Lower lobe of right lung (tissue), 2 donors: ENCODE measurements at places on chromosomes 7 and 10. TPM values are rescaled to one million over a fixed set of nuclear protein-coding genes. Genes with fewer than 3 reads are reported as not detected.

Gene HOXA6
- 4.6 TPM for total RNA-seq

DNA sequence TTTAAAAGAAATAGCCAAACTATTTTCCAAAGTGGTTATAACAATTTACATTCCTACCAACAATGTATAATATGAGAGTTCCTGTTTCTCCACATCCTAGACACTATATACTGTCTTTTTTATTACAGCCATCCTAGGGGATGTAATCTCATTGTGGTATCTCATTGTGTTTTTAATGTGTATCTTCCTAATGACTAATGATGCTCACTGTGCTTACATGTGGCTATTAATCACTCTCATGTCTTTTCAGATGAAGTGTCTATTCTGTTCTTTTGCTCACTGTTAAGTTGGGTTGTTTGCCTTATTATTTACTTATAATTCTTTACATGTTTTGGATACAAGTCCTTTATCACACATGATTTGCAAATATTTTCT is 71.8 kb downstream of the ZNF438 start:
- DNase-seq = no peak

DNA sequence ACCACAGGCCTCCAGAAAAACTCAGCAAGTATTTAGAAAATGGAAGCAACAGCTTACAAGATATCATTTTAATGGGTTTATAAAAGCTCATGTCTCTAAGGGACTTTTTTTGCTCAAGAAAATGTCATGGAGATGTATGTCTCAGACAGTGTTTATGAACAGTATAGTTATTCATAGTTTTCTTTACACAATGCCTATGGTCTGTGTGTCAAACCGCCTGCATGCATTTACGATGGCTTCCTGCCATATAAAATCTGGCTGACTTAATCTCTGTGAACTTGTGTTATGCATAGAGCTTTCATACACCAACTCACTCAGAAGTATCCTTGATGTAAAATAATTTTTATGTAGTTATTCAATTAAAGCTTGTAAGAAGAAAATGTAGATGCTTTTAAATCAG is 1314.2 kb upstream of the LRRTM3 start:
- no peak for DNase-seq

GRCh38 chr10:30559180-30559579 is 70.4 kb downstream of the LYZL2 start:
- no peak for DNase-seq

DNA sequence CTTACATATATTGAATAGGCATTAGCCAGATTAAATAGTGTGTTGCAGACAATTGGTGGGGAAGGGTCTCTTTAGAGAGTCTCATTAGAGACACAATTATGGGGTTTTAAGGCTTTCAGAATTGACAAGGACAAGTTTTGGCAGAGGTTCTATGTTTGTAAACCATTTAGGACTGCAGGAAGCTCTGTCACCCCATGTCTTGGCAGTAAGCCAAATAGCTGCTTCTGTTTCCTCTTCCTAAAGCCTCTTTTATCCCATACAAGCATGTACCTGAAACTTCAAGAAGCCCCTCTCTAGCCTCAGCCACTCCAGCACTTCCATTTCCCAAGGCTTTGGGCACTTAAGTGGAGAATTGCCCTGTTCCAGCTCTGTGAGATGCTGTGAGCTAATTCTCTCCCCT is 21.8 kb upstream of the LRRC4 start:
- DNase-seq = no peak

DNA sequence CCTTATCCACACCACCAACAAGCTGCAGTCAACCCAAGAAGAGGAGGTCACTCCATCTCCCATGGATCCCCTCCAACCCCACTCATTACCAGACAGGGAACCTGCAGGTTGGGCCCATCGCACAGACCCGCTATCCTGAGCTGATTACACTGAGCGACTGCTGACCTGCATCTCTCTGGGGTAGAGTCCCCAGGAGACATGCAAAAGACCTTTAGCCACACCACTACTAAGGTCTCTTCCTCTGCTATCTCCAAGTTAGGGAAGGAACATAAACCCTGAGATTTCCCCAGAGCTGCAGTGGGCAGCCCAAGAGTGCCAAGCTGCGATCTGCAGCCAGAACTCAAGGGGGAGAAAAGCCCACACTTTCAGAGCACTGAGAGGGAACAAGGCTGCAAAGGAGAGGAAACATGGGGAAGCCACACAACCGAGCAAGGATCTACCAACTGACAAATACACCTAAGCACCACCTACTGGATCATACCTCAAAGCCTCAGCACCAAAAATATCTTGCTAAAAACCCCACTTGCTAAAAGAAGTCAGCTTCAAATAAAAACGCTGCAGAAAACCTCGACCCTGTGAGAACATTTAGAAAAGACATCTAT is 298.2 kb downstream of the SORCS1 start:
- no peak for DNase-seq

DNA sequence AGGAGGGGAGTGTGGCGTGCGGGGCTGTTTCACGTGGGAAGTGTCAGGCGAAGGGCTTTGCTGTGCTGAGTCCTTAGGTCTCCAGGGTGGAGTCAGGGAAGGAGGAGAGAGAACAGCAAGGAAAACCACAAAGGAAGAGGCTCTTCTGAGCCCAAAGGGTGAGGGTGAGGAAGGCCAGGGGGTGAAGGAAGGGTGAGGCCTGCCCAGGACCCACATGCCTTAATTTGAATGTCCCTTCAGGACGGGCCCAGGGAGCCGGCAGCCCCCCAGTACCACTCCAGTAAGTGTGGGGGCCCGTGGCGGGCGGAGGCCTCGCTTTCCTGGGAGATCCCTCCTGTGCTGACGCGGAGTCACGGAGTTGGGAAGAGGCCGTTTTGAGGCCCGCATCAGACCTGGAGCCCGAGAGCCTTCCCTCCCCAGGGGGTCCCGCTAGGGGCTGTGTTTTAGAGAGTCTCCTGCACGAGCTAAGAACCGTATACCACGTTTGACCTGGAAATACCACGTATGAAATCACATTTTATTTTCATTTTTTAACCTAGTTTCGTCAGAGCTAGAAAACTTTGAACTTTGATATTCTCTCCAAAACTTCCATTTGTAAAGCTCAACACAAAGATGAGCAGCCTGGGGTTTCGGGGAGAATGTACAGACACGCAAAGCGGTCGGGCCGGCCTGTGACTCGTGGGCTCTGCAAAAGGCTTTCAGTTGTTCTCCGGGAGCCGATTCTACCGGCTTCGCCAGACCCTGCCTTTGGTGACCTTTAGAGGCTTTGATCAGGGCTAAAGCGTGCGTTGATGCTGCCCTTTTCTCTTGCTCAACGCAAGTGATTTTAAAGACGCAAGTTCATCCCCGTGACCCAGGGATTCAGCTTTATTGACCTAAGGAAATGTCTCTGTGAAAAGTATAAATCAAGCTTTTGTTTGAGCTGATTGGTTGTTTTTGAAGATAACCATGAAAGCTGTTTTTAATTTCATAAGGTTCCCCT is 23.6 kb upstream of the TTYH3 start:
- DNase-seq = no peak

DNA sequence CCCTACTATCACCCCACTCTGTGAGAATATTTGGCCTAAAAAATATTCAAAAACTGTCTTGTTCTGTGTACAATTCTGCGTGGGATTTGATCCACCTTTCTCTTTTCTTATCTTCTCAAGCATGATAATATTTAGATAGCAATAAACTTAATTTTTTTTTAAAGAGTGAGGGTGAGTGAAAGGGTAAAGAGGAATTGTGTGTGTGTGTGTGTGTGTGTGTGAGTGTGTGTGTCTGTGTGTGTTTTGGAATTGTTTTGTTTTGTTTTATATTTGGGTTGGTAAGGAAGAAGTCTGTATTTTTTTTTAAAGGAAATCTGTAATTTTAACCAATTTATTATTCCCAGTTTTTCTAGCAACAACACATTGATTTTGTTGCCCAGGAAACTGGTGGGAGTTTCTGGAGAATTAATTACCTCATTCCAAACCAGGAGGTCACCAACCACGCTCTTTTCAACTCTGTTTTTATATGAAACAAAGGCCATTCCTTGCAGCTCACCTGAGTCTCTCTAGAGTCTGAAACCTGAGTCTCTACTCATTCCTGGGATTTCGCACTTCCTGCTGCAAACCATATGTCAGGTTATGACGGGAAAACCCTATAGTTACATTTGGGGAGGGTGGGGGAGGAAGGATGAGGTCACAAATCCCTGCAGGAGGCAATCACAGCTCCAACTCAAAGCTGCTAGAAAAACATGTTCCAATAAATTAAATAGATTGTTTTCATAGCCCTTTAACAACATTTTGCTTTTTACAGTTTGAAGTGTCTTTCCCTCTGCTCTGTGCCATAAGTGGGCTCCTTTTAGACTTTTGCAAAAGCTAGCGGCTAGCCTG is 38.1 kb upstream of the XPNPEP1 start:
- no peak for DNase-seq

Gene SKIDA1
- total RNA-seq = 0.95 TPM

GRCh38 chr10:106133451-106133850 is 1031.1 kb downstream of the SORCS1 start:
- DNase-seq = no peak

GRCh38 chr10:10824591-10825148 is 193.0 kb upstream of the CELF2 start:
- DNase-seq = no peak

- no peak for DNase-seq
These were observed 680.2 kb downstream of the SUGCT start for GRCh38 chr7:40815022-40815421.

GRCh38 chr7:19009241-19009935 is 108.0 kb downstream of the TWIST1 start:
- no peak for DNase-seq

Gene TMEM176A
- 57.4 TPM for total RNA-seq

DNA sequence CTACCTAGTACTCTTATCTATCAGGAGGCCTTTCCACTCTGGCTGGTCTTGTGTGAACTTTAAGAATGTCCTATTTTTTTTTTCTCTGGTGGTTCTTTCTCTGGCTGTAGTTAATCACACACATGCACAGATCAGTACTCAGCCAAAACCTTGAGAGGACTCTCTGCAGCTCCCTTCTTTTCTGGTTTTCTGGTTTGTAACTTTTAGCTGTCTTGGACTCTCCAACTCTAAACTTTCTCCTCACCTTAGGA is 54.9 kb upstream of the HELLS start:
- no peak for DNase-seq

Gene RPEL1
- total RNA-seq = 0.30 TPM

- DNase-seq = no peak
These were observed 329.6 kb upstream of the NPVF start for GRCh38 chr7:25557930-25558329.

GRCh38 chr10:34198953-34199352 is 616.1 kb downstream of the PARD3 start:
- DNase-seq = no peak

- DNase-seq = no peak
These were observed 170.2 kb downstream of the PLXNA4 start for GRCh38 chr7:132406039-132406438.

Gene NKX2-3
- total RNA-seq = not detected

- peak; percentile 63 for DNase-seq
These were observed 1.8 kb downstream of the SMURF1 start for GRCh38 chr7:99141841-99142726.

Gene GIMAP5
- 31.9 TPM for total RNA-seq

Gene ARHGEF35
- total RNA-seq = 10.3 TPM

DNA sequence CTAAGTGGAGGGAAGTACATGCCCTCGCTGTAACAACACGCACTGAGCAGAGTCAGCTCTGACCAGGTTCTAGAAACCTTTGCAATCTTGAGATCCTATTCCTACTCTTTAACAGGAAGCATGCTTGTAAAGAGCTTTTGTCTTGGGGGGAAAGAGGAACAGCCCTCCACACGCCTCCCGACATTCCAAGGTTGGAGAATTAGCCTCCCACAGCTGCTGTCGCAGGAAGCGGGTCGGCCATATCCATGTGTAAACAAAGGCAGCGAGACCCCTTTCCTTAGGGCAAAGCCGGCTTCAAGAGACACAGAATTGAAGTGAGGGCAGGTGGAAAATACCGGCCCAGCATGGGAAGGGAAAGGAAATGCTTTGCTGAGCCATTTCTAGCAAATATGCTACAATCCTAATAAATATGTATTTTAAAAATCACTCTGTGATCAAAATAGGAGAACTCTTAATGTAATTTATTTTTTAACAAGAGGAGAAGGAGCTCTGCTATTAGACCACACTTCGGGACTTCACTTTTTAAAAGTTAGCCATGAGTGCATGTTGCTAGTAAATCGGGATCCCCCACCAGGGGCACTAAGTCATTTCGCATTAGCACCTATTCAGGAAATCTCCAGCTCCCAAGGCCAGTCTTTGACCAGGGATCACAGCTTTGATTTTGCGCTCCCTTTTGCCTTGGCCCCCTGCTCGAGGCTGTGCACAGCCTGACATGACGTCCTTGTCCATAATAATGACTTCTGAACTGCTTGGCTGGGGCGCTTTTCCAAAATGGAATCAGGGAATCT is 55.9 kb downstream of the FAM204A start:
- DNase-seq = no peak

GRCh38 chr7:20238754-20239324 is 21.7 kb upstream of the MACC1 start:
- DNase-seq = peak; percentile 79

DNA sequence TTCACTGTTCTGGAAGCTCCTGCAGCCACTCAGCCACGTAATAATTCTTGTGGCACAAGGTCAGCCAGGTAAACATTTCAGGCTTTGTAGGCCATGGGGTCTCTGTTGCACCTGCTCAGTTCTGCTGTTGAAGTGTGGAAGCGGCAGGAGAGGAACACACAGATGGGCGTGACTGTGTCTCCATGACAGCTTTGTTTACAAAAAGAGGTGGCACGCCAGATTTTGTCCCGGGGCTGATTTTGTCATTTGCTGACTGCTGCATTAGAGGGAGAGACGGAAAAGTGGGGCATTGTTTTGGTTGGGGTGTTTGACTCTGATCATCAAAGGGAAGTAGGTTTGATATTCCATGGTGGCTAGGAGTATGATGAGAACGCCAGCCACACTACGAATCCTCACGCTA is 103.1 kb downstream of the PRKAG2 start:
- no peak for DNase-seq

GRCh38 chr7:23514755-23515154 is 17.0 kb downstream of the TRA2A start:
- no peak for DNase-seq

Gene SEMA3D
- total RNA-seq = 8.0 TPM

Gene KNDC1
- 10.3 TPM for total RNA-seq

- peak; percentile 50 for DNase-seq
These were observed 453 bp downstream of the URGCP start for GRCh38 chr7:43905956-43906330.
